CD4-positive, alpha-beta T cell treated with Interleukin-2 at 100 ng/mL for 4 hours (primary cell): ENCODE measurements at places on chromosomes 1 and 21.

DNA sequence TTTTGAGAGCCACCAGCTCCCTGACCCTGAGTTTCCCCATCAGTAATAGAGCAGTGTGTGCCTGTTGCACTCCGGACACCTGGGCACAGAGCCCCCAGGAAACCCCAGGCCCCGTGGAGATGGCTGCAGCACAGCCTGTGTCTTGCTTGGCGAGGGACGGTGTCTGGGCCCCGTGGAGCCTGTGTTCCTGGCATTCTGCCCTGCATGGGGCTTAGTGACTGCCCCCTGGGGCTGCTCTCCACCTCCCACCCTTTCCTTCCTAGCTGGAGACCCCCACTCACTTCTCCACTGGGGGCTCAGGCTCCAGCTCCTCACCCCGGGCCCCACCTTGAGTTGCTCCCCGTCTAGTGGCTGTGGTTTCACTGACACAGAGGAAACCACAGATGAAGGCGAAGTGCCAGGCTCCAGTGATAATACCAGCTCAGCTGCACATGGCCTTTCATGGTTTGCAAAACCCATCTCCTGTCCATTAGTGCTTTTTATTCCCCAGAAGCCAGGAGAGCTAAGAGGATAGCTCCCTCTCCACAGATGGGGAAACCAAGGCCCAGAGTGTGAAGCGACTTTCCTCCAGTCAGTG, 39.4 kb downstream of the DMRTB1 start:
- DNase-seq, result no peak

DNA sequence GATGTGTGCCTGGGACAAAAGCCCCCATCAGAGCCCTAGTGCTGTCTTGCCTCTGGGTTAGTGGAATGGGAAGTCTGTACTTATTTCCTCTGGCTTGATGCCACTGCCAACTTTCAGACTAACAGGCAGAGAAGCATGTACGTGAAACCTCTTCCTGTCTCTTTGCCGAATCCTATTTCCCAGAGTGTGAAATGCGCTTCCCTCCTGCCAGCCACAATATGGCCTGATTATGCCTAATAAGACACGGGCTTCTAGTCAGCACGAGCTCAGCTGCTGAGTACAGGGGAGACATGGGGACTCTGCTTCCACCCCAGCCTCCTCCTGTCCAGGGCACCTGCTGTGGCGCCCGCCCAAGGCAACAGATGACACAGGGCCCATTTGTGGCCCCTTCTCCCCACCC, 111.4 kb downstream of the KCND3 start:
- no peak for DNase-seq

DNA sequence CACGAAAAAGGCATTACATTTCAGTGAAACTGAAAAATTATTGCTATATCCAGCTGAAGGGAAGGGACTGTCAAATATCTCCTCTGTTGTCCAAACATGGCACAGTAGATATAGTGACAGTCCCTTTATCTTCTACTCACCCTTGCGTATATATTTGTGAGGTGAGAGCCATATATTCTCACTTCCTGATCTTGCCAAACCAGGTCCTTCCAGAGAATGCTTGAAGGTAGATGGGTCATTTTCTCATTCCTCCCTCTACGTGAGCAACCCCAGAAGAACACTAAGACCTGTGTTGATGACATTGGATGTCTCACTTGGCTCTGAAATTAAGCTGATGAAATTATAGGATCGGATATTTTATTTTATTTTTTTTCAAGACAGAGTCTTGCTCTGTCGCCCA, 151.2 kb downstream of the DHRS3 start:
- no peak for DNase-seq

DNA sequence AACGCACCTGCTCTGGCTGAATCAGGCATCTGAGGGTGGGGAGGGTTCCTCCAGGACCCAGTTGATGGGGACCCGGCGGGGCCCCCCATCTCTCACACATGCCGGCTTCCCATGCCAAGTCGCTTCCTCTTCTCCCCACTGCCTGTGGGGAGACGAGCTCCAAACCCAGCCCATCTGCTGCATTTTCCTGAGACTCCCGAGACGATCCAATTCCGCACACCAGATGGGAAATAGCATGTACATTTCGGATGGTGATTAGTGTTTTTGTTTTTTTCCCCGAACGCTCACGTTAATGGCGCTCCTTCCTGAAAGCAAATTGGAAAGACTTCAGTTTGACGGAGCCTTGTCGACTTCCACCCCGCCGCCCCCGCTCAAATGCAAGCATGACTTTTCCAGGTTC, 13.2 kb upstream of the GRIK3 start:
- no peak for DNase-seq

- DNase-seq, result peak; percentile 81
Observed at GRCh38 chr1:160675641-160676410, 29.0 kb upstream of the SLAMF1 start.

- DNase-seq, result no peak
Observed at GRCh38 chr1:194103516-194104246, 917.3 kb upstream of the B3GALT2 start.

DNA sequence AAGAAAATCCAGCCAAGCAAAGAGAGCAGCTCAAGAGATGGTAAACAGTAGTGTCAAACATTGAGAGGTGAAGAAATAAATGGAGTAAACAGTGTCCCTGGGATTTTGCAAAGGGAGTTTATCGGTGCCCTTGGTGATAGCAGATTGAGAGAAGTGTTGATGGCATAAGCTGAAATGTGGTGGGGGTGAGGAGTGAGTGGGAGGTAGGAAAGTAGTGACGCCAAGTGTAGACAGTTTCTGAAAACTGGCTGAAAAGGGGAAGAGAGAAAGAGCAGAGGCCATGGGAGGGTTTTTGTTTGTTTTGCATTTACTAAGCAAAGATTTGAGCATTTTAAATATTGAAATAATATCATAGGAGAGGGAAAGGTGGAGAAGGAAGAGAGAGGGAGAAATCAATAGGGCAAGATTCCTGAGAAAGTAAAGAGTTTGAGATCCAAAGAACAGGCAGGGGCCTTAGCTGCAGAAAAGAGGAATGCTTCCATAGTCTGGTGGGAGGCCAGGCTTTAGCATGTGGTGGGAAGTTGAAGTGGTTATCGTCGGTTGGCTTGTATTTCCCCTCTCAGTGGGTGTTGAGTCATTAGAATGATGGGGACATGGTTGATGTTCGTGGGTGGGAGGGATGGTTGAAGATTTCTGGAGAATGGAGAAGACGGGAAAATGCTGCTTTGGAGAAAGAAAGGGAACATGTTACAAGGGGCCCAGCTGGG, 26.8 kb upstream of the RASAL2 start:
- no peak for DNase-seq

DNA sequence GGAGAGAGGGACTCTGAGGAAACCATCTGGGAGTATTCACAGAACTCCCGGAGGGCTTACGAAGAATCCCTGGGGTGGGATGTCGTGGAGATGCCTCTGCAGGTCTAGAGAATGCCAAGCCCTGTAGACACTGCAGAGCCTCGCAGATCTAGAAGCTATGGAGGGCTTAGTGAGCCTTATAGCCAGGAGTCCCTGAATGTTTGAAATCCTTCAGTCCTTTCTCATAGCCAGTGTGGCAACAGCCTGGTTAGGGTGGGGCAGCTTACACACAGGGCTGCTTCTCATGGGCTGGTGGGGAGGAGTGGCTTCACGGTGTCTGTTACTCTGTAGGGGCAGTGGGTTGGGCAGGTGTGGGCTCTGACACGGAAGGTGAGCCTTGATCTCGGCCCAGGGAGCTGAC, 44.2 kb upstream of the KDM4A start:
- no peak for DNase-seq

DNA sequence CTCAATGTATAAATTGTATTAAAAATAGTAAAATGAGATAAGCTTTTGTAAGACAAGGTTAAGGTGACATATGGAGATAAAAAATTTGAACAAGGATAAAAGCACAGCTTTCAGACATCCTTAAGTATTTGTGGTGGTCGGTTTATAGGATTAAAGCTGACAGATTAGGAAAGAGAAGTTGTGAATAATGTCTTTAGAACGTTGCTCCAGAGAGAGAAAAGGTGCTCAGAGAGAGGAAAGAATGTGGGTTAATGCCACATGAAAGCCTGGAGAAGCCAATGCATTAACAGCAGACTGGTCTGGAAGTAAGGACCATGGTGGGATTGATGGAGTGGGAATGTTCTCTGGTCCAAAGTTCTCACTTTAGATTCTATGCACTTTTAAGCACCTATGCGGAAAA, 44.8 kb downstream of the ATP6V1G3 start:
- no peak for DNase-seq

DNA sequence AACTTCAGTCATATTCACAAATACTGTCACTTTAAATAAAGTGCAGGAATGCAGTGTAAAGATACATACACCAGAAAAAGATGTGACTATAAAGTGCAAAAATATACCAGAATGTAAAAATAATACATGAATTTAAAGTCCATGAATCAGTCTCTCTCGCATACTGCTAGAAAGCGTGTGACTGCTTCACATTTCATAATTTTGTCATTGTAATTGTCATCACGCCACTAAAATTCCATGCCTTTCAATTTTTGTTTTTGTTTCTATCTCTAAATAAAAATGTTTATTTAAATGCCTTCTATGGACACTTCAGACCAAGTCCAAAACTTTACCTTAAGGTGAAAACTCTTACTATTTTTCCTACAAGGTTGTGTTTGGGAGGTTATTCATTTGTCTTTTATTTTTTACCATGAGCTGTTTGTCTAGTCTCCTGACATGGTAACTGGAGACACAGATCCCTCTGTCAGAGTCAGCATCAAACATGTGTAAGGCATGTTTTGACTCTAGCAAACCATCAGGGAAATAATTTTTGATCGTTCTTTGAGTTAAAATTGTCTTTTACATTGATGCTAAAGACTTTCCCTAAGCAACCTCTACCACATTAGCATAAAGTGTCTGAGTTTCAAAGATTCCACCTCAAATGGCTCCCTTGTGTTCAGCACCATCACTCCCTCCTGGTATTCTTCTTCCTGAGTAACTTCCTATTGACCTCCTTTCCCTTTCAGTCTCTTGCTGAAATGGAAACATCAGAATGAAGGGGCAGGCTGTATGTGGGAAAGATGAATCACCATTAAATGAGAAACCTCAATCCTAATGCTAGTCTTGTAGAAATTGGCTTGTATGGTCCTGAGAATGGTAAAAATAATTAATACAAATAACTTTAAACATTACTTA, 14.0 kb upstream of the AIM2 start:
- no peak for DNase-seq

DNA sequence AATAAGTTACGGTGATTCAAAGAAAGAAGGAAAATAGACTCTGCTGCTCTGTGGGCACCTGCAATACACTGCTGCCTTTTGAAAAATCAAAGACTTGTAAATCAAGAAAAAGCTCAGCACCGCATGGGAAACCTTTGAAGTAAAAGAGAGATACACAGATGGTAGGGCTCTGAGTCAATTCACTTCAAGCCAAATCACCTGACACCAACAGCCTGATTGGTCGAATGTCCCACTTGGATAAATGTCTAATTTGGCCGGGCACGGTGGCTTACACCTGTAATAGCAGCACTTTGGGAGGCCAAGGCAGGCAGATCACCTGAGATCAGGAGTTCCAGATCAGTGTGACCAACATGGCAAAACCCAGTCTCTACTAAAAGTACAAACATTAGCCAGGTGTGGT, 19.2 kb upstream of the RCAN3 start:
- DNase-seq, result peak; percentile 41

DNA sequence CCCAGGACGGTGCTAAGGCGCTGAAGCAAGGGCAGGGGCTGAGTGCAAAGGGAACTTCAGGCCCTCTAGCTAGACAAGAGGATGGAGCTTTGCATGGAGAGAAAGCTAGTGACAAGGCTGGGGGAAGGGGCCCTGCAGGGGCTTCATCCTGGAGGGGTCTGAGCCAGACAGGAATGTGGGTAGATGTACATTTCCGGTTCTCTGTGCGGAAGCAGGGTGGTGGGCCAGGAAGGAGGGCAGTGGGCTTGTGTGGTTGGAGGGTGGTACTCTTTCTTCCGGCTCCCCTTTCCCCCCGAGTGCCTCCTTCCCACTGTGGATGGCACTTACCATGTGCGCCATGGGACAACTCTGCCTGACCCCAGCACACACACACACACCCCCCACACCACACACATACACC, 1.5 kb downstream of the KISS1 start:
- no peak for DNase-seq

DNA sequence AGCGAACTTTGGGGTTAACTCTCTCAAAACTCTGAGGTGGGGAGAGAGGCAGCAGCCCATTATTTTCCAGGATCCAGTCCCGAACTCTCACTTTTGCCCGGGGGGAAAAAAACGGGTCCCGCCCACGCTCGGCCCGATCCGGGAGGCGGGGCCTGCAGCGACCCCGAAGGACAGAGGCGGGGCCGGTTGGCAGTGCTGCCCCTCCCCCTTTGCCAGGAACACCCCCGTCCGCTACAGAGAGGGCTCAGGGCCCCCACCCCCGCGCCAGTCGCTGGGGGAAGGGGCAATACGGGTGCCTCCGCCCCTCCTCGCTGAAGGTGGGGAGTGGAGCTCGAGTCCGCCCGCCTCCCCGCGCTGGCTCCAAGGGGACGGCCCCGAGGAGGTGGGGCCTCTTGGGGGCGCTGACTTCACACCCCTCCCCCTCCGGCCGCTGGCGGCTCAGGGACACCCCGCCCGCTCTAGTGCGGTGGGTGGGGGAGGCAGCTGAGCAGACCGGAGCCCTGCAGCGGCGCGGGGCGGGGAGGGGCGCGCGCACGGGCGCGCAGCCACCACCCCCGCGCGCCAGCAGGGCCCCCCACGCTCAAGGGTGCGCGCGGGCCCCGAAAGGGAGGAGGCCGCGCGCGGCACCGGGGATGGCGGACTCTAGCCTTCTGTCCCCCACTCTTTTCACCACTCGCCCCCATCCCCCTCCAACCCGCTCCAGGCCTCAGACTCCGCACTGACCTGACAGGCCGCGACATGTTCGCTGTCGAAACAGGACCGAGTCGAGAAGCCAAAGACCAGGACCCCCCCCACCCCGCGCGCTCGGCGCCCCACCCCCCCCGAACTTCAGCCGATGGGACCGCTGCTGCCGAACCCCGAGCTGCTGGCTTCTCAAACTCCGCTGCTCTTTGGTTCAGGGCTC, 496 bp downstream of the NUCKS1 start:
- DNase-seq, result peak; percentile 95

GRCh38 chr1:221159608-221160007, 280.4 kb downstream of the HLX start:
- DNase-seq, result no peak

DNA sequence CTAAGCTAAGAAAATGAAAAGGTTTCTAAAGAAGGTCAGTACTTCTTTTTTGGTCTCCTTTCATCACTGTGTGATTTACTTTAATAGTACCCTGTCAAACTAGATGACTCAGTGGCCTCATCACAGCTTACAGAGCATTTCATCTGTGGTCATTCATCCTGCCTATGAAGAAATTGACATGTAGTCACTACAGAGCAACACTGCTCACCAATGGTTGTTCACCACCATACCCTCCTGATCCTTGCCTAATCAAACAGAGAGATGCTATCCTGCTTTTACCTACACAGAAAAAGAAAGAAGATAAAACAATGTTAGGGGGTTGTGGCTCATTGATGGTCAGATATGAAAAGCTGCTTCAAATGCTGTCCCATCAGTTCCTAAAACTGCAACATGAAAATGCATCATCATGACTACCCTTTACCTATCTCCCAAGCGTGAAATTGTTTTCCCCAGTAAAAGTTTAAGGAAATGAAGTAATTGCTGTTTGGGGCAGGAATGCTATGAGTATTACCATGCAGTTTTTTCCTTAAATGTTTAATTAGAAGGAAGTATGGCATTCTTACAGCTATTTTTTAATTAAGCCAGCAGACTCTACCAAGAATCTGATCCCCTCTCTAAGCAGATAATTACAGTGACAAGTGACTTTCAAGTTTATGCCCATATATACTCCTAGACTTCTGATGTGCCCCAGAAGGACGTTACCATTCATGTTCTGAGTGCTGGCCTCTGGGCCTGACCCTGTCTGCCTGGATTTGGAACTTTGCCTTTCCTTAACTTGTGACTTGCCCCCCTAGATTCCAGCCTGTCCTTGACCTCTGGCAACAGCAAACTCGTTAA, 46.1 kb upstream of the FBXO28 start:
- DNase-seq, result no peak
